ENCODE measurements at places on chromosomes 3 and 15.

- no peak for DNase-seq
Observed at GRCh38 chr15:100204771-100205170, 137.0 kb downstream of the ADAMTS17 start.

- DNase-seq: no peak
Observed at GRCh38 chr3:102415553-102415952, 19.3 kb upstream of the ZPLD1 start.

GRCh38 chr15:26682598-26683164 lies 90.2 kb downstream of the GABRB3 start:
- DNase-seq: no peak

DNA sequence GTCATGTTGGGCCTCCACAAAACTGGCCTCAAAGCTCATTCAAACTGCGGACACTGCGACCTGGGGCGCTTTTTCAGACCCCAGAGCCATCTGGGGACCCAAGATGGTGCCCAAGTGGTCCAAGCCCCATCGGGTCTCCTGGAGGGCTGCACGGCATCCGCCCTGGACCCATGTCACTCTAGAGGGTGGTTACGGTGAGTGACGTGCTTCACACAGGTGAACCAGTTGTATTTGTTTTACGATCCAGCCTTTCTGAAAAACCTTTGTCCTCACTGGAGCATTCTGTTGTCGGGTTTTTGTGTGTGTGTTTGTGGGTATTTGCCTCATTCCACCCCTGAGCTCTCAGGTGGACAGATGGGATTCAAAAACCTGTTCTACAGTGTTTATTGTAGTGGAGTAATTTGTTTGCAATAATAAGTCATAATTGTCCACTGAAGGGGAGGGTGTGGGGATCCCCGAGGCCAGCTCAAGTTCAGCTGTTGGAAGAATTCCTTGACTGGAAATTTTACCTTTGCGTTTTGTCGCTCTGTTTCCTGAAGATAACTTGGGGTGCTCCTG lies 1.9 kb downstream of the SLC51A start:
- no peak for DNase-seq

DNA sequence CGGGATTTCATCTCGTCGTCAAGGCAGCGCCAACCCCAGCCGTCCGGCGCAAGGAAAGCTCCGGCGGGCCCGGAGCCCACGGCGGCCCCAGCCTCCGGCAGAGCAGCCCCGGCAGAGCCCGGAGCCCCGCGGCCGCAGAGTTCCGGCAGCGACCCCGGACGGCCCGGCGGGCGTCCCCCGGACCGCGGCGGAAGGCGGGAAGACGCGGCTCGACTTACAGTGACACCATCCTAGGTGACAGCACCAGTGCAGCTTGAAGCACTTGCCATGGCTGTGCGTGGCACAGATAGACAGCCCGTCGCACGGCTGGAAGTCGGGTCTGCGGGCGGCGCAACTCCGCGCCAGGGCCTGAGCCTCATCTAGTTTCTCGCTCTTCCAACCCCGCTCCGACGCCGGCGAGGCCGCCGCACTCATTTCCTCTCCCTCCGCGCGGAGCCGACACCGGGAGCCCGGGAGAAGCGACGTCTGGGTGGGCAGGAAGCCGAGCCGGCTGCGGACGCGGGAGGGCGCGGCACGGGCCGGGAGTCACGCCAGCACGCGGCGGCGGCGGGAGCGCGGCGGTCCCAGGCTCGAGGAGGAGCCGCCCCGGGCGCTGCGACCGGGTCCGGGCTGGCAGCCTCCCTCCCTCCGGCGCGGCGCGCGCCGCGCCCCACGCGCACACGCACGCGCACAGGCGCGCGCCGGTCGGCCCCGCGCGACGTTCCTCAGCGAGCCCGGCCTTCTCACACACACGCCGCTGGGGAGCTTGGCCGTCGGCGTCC lies at the start of gene C3orf70:
Gene C3orf70, minus strand, starts transcription at position 651 of the 761 bp plus-strand sequence. Its CDS starts 237 bp downstream, at position 414.
- peak; percentile 35 for DNase-seq

DNA sequence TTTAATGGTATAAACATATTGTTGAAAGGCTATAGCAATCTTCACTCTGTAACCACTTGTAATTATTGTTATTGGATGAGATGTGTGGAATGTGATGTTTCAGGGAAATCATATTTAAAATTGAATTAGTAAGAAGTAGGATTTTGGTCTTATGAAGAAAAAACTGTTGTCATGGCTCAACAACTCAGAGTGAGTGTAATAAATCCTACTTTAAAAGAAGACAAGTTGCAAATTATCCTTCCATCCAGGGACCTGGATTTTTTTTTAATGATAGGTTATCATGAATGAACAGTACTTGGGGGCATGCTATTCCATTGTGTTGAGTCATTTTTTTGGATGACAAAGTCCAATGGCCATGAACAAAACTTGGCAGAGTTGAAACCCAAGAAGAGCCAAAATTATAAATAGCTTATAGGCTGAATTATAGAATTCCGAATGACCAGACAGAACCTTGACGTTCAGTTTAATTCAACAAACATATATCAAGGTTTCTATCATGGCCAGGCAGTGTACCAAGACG lies 625.5 kb upstream of the ZNF717 start:
- DNase-seq: no peak

- no peak for DNase-seq
Observed at GRCh38 chr3:134126153-134126552, 96.4 kb upstream of the SLCO2A1 start.

DNA sequence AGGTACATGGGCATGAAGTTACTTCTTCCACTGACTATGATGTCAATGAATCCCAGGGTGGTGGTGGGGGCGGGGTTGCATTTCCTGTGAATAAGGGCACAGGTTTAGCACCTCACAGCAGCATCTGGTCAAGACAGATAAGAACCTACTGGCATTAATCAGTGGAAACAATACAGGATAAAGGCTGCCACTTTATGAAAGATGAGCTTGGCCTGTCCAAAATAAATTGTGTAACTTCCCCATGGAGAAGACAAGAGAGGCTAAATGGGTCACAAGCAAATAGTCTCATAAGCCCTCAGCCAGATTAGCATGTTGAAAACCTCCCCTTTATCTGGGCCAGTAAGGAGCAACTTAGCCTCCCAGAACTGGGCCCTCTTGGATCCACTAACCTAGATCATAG lies 27.4 kb upstream of the PLSCR2 start:
- DNase-seq: no peak

- DNase-seq: no peak
Observed at GRCh38 chr3:53764026-53764775, 82.0 kb downstream of the CHDH start.

DNA sequence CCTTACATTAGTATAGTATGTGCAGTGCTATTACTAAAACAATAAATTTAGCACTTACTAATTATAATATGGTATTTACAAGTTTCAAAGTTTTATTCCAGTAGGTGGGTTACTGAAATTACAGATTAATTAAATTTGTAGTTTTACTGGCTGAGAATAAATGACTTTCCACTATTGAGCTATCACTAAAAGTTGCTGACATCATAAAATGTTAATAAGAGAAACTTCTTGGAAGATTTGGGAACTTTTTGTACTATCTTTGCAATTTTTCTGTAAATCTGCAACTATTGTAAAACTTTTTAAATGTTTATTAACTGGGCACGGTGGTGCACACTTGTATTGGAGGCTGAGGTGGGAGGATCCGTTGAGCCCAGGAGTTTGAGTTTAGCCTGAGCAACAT lies 247.7 kb downstream of the UBE2E2 start:
- DNase-seq: no peak

DNA sequence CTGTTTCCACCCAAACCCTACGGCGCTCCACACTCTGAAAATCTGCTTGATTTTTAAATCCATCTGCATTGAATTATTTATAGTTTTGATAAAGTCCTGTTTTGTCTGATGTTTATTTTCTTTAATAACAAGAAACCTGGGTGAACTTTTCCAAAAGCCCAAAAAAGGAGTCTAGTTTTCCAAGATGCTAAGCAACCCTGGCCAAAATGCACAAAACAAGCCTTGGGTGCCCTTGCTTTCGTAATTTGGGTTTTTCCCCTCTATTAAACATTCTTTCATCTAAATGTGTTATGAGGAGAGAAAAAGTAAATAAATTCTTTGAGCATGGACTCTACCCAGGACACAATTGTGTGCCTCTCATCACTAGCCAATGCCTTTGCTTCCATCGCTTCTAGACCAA lies 468.9 kb downstream of the MCTP2 start:
- DNase-seq: no peak

DNA sequence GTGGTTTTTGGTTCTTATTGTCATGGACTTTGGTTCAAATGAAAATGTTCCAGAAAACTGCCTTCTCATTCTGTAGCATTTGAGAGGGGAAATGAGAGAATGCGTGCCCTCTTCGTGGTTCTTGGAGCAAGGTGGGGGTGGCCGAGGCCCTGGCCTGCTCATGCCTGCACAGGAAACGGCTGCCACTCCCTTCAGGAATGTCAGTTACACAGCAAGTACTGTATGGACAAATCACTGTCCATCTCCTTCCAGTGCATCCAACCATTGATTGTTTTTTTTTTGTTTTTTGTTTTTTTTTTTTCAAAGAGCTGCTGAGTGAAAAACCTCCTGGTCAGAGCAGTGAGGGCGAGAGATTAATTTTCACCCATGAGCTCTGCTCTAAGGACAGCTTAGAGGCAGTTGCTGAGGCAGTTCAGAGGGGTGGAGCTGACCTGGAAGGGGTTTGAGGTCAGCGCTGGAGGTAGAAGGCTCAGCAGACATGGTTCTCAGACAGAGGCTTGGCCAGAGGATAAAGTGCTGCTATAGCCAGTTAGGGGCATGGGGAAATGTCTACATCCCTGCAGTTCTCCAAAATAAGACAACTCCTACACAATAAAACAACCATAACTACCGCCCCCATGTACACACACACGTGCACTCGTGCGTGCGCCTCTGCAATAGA lies 20.2 kb upstream of the KIF23 start:
- DNase-seq: no peak

DNA sequence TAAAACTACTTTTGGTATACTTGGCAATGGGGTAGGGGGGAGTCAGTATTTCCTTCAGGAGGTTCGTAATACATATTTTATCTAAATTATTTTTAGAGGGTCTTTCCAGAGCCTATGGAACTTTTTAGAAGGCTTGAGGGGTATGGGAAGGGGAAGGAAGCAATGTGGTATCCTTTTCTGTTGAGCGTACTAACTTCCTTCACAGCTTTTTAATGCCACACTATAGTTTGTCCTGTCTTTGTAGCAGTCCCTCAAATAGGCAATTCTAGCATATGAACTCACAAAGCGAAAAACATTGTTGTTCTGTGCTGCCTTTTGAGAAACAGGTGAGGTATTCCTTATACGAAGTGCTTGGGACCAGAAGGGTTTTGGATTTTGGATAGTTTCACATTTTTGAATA lies 22.3 kb upstream of the P2RY13 start:
- DNase-seq: no peak

GRCh38 chr3:120173056-120173675 lies 78.9 kb upstream of the GSK3B start:
- no peak for DNase-seq

- DNase-seq: no peak
Observed at GRCh38 chr3:114687151-114687550, 393.3 kb downstream of the TIGIT start.

DNA sequence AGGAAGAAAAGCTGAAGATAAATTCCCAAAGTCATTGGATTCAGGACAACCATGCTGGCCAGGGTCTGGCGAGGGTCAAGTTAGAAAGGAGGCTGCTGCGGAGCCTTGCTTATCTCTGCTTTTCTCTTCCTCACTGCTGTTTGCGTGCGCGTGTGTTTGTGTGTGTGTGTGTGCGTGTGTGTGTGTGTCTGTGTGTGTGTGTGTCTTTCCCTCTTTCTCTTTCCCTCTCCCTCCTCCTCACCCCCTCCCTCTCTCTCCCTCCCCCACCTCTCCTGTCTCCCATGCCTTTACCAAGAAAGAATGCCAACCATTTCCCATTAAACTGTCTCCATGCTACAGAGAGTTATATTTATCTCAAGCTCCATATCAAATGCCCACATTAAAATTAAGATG lies at the start of gene COLQ:
Gene COLQ, minus strand, starts transcription at position 134 of the 393 bp plus-strand sequence. Its CDS starts 81 bp downstream, at position 53.
- no peak for DNase-seq

- no peak for DNase-seq
Observed at GRCh38 chr3:105801397-105801796, 67.4 kb downstream of the CBLB start.

GRCh38 chr3:49489247-49489646 lies 19.2 kb downstream of the DAG1 start:
- no peak for DNase-seq

GRCh38 chr15:42919308-42919707 lies 1.3 kb downstream of the TTBK2 start:
- no peak for DNase-seq

- DNase-seq: no peak
Observed at GRCh38 chr3:25587975-25588374, 76.7 kb downstream of the TOP2B start.

GRCh38 chr3:42988566-42988965 lies 9.5 kb downstream of the GASK1A start:
- DNase-seq: no peak

GRCh38 chr15:70627322-70627721 lies 136.0 kb downstream of the UACA start:
- DNase-seq: no peak

GRCh38 chr3:167886690-167887089 lies 151.2 kb downstream of the SERPINI1 start:
- no peak for DNase-seq

GRCh38 chr3:66107855-66108254 lies 69.1 kb upstream of the MAGI1 start:
- no peak for DNase-seq

DNA sequence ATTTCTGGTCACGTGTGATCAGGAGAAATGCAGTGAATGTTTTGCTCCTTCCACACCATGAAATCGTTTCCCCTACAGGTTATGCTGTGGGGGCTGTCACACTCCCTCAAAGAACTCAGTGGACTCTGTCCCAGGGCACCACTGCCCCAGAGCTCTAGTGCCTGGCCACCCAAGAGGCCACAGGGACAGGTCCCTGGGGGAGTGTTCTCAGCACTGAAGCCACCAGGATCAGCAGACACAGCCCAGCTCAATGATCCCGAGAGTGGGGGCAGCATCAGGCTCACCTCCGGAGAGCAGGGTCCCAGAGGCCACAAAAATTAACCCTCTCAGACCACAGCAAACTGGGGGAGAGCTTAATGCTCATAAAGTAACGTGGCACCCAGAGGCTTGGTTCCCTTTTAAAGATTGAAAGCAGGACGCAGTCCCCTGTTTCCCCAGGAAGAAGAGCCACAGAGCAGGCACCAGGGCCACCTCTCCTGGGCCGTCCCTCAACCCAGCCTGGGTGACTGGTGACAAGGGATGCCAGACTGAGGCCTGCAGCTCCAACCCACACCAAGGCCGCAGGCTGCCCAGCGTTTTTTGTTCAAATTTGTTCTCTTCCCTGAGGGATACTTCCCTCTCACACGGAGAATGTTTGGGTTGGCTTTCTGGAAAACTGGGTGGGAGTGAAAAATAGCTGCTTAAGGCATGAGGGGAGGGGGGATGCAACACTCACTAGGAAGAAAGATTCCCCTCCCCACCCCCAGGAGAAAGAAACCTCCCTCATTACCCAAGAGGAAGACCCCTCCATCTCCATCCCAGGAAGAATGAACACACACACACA lies 123.3 kb upstream of the IGF1R start:
- DNase-seq: no peak

Measured in progenitor cell of endocrine pancreas (in vitro differentiated cells).